MG63 (cell line): ENCODE measurements at places on chromosomes 7 and 10. TPM values are rescaled to one million over a fixed set of nuclear protein-coding genes. Genes with fewer than 3 reads are reported as not detected.

Gene UNCX
- total RNA-seq, result not detected in 2 replicates

Gene TMEM225B
- total RNA-seq, result not detected in 2 replicates

Gene SSBP1
- 135 and 212 TPM in 2 replicates for total RNA-seq

Gene CTTNBP2
- total RNA-seq, result 0.12 and 0.16 TPM in 2 replicates

Gene POP7
- total RNA-seq, result 41.5 and 92.8 TPM in 2 replicates

Gene CFAP58
- 0.05 and 0.20 TPM in 2 replicates for total RNA-seq

Gene ENKUR
- not detected in 2 replicates for total RNA-seq

Gene CELF2
- total RNA-seq, result 1.5 and 9.7 TPM in 2 replicates

Gene PSMG3
- 37.9 and 95.1 TPM in 2 replicates for total RNA-seq

Gene LDB3
- total RNA-seq, result not detected in 2 replicates

Gene PRXL2A
- 1.4 and 2.6 TPM in 2 replicates for total RNA-seq

Gene DENND2A
- 25.4 and 32.4 TPM in 2 replicates for total RNA-seq

Gene SRRM3
- total RNA-seq, result 1.2 and 1.4 TPM in 2 replicates

Gene WNT8B
- total RNA-seq, result not detected in 2 replicates

Gene SLC26A3
- total RNA-seq, result not detected in 2 replicates

Gene SFTPA1
- total RNA-seq, result not detected in 2 replicates

Gene STN1
- 29.1 and 33.2 TPM in 2 replicates for total RNA-seq

Gene CLDN3
- total RNA-seq, result not detected in 2 replicates
